Right lobe of liver (tissue), 6 donors: ENCODE measurements at places on chromosomes 5 and 9. TPM values are rescaled to one million over a fixed set of nuclear protein-coding genes. Genes with fewer than 3 reads are reported as not detected.

Gene C9orf85
- total RNA-seq, result 6.0 TPM

Gene CDH9
- total RNA-seq, result not detected

Gene BTNL8
- total RNA-seq, result 0.18 TPM

Gene SH2D3C
- 2.4 TPM for total RNA-seq
